Foreskin melanocyte (primary cell): ENCODE measurements at places on chromosomes 11 and 22.
A peak's percentile ranks its signal among the peaks of the same experiment; 100 is the strongest.

GRCh38 chr11:91194546-91194945 lies 971.7 kb upstream of the CHORDC1 start:
- no peak for DNase-seq

DNA sequence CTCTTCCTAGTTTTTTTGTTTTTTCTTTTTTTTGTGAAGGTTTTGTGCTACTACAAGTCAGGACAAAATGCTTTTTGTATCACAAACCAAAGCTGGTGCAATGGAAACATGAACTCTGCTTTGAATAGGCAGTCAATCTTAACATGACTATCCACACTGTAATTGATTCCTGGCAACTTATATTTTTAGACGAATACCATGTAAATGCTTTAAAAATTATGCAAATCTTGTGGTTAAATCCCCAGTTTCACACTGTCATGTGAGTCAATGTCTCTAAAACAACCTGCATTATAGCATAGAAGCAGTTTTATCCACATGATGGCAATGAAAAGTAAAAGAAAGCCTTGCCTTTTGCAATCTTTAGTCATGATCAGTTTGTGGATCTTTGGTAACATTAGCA lies 8.9 kb downstream of the TRPC6 start:
- DNase-seq = peak; percentile 18

DNA sequence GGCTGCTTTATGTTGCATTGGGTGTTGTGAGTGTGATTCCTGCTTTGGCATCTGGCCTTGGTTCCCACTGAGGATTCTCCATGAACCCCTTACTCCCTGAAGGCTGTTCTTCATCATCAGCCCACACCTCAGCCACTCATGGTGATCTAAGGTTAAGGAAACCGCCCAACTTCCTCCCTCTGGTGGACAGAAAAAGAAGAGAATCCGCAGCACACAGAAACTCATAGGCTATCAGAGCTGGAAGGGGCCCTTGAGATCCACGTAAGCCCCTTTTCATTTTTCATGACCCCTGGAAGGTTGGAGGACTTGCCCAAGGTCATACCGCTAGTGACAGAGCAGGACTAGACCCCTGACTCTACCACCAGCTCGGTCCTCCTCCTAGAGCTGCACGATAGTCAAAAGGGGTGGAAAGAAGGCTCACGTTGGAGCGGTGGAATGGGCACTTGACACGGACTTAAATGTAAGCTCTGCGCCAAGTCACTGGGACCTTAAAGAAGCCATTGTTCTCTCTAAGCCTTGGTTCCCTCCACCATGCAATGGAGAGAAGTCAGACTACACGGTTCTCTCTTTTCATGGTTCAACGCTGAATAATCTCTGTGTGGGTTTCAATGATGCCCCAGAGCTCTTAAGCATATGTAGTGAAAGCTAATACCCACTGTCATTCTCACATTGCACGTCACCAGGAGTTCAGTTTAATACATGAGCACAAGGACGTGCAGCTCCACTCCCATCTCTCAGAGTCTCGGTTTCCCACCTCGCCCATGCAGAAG lies 83.6 kb upstream of the CRTAM start:
- DNase-seq = peak; percentile 90

GRCh38 chr11:113615773-113616172 lies 90.3 kb downstream of the TMPRSS5 start:
- no peak for DNase-seq

DNA sequence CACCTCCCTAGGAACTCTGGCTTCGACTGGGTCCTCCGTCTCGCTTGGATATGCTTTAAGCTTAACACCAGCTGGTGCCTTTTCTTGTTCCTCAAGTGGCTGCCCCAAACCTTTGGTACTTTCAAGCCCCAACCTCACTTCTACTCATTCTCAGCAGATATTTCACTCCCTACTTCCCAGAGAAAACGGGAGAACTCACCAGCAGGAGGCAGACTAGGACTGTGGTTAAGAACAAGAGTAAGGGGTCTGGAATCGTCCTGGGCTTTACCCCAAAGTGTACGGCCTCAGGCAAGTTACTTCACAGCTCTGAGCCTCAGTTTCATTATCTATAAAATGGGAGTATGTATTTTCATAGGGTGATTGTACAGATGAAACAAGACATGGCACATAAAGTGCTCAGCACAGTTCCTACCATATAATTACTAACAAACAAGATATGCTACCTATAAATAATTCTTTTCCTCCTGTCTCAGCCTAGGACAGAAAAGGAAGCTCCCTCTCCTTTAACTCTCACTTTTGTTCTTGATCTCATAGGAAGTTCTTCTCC lies 37.8 kb downstream of the PAMR1 start:
- DNase-seq = peak; percentile 40

- DNase-seq = no peak
These were observed 70.7 kb upstream of the IGLL5 start for GRCh38 chr22:22816766-22817410.

GRCh38 chr22:34966980-34967565 lies 98.9 kb upstream of the ISX start:
- no peak for DNase-seq

- DNase-seq = no peak
These were observed 75.2 kb downstream of the LDLRAD3 start for GRCh38 chr11:36019005-36019596.

GRCh38 chr11:122671400-122671891 lies 15.9 kb downstream of the UBASH3B start:
- DNase-seq = no peak

DNA sequence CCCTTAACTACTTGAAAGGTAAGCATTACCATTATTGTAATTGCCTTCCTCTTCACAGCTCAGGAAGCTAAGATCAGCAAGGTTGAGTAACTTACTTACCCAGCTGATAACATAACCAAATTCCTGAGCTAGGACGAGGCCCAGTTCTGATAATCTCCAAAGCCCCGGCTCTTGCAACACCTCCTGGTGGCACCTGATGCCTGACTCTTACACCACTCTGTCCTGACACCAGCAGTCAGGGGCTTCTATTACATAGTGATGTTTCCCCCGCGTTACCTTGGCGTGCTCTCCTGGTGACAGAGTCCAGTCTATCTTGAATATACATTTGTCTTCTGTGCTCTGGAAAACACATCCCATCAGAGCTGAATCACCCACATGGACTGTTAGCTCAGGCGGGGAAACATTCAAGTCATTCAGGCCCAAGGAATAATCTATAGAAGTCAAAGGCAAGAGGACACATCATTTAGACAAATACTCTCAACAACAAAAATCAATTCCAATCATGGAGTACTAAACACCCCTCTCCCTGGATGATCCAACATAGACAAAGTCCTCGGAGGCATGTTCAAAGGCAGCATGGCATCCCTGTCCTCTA lies 12.6 kb downstream of the JAML start:
- no peak for DNase-seq

DNA sequence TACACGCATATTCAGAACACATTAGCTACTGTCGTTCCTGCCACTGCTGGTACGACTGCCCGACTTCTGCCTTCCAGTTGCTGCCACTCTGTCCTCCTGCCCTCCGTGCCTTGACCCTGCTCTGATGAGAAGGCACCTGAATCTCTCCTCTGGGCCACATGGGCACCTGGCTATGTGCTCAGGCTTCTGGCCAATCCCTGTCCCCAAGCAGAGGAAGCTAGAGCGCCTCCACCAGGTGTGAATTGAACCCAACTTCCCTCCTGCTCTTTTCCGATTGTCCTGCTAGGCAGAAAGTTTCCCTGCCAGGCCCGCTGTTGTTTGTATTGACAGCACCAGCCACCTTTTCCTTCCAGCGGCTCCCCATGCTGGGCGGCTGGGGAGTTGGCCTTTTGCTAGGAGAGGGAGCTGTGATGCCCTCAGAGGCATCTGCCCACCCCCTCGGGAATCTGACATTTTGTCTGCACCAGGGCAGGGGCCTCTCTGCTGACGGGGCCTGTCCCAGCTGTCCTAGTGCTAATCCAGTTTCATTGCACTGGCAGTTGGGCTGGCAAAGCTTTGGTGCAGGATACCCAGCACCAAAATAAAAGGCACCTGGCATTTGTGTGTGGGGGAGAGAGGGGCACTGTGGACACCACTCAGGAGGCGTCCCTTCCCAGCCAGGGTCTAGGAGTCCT lies 118.0 kb downstream of the GRIK4 start:
- no peak for DNase-seq

GRCh38 chr11:119745776-119746535 lies 17.0 kb upstream of the NECTIN1 start:
- no peak for DNase-seq

GRCh38 chr11:68843052-68843561 lies 1.4 kb upstream of the CPT1A start:
- no peak for DNase-seq

DNA sequence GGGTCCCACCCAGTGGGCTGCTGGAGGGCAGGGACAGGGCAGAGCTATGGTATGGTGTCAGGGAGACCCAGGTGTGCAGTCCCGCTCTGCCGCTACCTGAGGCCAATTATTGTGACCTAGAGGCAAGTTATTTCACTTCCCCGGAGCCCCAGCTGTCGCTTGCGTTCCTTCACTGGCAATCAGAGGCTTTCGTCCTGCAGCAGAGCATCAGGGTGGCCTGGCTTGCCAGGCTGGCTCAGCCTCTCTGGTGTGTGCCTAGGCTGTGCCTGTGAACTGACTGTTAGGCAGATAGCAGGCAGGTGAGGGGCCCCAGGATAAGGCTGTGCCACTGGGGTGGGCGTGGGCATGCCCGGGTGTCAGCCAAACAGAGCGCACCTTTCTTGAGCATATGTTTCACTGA lies 31.4 kb downstream of the GLB1L2 start:
- DNase-seq = no peak

DNA sequence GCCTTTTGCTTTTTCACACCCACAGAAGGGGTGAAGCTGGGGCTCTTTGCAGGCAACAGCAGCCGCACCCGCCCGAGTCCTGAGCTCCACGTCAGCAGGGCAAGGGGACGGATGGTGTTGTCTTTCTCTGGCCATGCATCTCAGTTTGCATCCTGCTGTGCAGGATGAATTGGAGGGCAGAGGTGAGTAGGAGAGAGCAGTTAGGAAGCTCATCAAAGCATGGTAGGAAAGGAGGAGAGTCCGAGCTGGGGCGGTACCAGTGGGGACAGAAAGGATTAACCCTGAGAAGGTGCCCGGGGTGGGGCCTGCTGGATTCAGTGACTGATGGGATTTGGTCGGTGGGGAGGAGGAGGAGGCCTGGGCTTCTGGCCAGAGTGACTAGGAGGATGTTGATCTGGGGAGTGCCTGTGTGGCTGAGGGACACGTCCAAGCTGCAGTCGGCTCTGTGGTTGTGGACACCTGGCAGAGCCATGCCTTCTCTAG lies 14.6 kb downstream of the FAM83F start:
- DNase-seq = no peak

GRCh38 chr11:80650966-80651365 lies 1210.1 kb upstream of the TENM4 start:
- DNase-seq = no peak

DNA sequence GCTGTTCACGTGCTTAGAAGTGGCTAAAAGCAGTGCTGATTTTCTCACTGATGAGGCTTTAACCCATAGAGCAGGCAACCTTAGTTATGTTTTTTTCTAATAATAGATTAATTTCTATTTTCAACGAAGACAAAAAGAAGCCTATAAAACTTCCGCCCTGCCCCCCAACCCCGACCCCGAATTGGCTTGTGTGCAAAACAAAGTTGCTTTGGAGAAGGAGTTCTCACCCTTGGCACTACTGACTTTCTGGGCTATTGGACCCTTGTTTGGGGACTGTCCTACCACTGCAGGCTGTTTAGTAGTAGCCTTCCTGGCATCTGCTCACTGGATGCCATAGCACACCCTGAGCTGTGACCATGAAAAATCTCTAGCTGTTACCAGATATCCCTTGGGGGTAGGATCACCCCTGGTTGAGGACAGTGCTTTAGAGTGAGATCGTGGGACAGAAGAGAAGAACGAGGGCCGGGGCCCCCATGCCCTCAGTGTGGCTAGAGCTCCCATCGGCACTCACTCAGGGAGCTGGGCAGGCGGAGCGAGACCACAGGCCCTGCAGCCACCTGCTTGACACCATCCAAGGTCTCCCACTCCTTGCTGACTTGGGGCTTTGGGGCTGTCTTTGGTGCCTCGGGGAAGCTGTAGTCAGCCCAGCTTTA lies 16.9 kb downstream of the SLC37A2 start:
- no peak for DNase-seq

DNA sequence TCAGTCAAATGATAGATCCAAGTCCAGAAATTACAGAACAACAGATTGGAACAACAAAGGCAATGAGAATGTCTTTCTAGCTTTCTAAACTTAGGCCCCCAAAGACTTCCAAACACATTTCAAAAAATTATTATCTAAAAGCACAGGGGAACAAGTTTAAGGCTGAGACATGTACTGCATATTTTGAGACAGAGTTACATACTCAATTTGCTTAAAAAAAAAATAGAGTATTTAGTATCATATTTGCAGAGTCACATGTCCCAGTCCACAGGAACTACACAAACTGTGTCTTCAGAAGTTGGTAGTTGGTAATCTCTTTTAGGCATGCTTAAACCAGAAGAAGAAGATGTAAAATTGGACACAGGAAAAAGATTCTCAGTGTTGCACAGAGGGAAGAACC lies 127.2 kb downstream of the MAML2 start:
- no peak for DNase-seq

- no peak for DNase-seq
These were observed 74.9 kb upstream of the CAPRIN1 start for GRCh38 chr11:33976495-33977199.

- no peak for DNase-seq
These were observed 4.2 kb downstream of the IL17REL start for GRCh38 chr22:50008151-50009040.

- DNase-seq = no peak
These were observed 5.6 kb downstream of the CSTPP1 start for GRCh38 chr11:46942172-46942571.

GRCh38 chr11:120811199-120811598 lies 212.7 kb upstream of the TBCEL start:
- no peak for DNase-seq

GRCh38 chr11:30392221-30392784 lies 69.4 kb downstream of the ARL14EP start:
- peak; percentile 82 for DNase-seq

- DNase-seq = peak; percentile 47
These were observed 51.0 kb upstream of the SEPTIN5 start for GRCh38 chr22:19663286-19663815.

GRCh38 chr22:40001800-40002577 lies 7.2 kb downstream of the FAM83F start:
- DNase-seq = no peak

GRCh38 chr22:41216984-41217383 lies 11.9 kb downstream of the L3MBTL2 start:
- DNase-seq = peak; percentile 43

- no peak for DNase-seq
These were observed 94.5 kb downstream of the TRIM29 start for GRCh38 chr11:120043328-120043945.
